ENCODE measurements at places on chromosomes 7 and 10.

- no peak for DNase-seq
Measured at GRCh38 chr10:15782851-15783250, 63.1 kb upstream of the ITGA8 start.

DNA sequence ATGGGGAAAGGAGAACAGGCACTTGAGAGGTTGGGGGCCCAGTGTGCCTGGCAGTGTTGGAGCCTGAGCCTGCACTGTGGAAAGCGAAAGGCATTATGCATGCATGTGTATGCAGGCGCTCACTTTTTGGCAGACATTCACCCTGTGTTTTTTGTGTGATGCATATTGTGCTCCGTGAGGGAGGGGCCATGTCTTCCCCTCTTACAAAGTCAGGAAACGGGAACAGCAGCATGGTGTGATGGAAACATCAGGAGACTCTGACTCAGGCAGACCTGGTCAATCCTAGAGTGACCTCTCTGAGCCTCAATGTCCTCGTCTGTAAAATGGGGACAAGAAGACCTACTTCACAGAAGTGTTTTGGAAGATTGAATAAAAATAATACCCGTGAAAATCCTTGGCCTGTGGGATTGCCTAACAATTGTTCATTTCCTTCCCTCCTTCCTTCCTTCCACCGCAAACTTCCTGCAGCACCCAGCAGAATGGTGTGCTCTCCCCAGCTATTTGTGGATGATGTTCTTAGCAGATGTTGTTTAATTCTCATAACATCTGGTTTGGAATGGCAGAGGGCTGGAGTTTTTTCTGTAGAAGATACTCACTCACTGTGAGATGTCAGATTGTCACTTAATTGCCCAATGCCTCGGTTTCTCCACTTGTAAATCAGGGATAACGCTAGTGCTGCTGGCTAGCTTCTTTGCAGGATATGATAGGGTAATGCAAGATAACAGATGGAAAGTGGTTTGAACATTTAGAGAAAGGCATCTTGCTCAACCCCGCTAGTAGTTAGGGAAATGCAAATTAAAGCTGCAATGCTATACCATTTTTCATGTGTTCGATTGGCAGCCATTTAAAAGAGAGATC, 39.8 kb downstream of the CDH23 start:
- DNase-seq, result no peak

GRCh38 chr7:135238112-135238744, 4.6 kb downstream of the STRA8 start:
- no peak for DNase-seq

GRCh38 chr7:28533731-28534531, 121.6 kb downstream of the CREB5 start:
- peak; percentile 56 for DNase-seq

GRCh38 chr10:79275431-79275851, 71.8 kb upstream of the PPIF start:
- DNase-seq, result peak; percentile 37
